ENCODE measurements at places on chromosomes 1 and 21. TPM values are rescaled to one million over a fixed set of nuclear protein-coding genes. Genes with fewer than 3 reads are reported as not detected.
A peak's percentile ranks its signal among the peaks of the same experiment; 100 is the strongest.

DNA sequence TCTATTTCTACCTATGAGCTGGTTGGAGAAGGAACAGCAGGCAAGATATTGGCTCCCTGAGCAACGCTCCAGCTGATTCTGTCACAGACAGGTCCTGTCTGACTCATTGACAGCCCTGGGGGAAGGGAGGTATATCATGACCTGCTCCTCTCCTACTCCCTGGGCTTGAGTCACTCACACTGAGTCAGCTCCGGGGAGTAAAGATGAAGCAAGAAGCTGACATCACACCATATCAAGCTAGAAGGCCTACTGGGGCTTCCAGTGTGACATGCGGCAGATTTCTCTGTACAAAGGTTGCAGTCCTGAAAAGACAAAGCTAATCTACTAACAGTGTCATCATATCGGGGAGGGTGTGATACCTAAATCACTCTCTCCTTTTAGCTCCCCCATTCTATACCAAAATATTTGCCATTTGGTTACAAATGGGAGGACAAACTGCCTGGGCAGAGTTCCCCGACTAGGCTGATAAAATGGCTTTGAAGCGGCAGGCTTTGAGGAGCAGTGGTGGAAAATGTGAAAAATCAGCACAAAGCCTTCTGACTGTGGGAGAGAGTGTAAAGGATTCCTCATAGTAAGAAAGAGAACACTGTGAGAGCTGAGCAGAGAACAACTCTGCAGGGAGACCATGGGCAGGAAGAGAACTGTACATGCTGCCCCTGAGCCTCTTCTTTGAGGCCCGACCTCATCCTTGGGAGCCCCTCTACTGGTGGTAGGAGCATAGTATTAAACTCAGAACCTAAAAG lies 15.5 kb downstream of the PI4KB start:
- peak; percentile 99 for DNase-seq

DNA sequence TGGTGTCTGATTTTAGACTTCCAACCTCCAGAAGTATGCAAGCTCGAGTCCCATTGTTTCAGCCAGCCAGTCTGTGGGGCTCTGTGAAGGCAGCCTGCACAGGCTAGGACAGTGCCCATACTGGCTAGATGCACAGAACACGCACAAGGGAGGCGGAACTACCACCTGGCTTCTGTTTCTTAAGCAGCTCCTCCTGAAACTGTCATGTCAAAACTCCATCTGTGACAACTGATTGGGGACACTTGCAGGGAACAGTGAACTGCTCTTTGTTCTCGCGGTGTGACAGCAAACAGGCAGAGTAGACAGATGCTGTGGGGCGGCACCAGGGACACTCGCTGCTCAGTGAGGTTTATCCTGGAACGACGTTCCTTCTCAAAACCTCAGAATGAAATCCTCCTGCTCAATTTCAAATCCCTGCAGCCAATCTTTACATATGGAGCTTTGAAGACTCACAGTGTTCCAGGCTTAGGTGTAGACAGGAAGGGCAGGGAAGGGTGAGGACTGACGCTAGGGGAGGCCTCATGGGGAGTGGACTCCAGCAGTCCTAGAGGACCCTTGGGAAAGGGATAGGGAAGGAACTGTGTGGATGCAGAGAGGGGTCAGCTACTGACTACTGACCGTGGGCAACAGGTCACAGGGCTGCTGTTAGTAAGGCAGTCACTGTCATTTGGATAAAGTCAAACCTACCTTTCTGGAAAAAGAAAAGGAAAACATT lies 73.8 kb downstream of the ERG start:
- no peak for DNase-seq

DNA sequence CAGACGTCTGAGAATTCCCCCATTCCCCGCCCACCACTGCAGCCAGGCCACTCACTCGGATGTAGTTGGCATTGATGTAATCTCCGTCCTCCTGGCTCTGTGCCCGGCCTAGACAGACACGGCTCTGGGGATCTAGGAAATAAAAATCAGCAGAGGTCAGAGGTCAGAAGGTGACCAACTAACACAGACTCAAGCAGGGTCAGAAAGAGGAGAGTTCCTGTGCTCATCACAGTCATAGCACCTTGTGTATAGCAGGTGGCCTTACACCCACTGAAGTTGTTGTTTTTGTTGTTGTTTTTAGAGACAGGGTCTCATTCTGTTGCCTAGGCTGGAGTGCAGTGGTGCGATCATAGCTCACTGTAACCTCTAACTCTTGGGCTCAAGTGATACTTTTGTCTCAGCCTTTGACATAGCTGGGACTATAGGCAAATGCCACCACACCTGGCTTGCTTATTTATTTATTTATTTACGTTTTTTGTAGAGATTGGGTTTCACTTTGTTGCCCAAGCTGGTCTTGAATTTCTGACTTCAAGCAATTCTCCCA lies 4.9 kb downstream of the PTPN7 start:
- peak; percentile 76 for DNase-seq

- no peak for DNase-seq
Measured at GRCh38 chr1:189790335-189790734, 687.3 kb downstream of the BRINP3 start.

DNA sequence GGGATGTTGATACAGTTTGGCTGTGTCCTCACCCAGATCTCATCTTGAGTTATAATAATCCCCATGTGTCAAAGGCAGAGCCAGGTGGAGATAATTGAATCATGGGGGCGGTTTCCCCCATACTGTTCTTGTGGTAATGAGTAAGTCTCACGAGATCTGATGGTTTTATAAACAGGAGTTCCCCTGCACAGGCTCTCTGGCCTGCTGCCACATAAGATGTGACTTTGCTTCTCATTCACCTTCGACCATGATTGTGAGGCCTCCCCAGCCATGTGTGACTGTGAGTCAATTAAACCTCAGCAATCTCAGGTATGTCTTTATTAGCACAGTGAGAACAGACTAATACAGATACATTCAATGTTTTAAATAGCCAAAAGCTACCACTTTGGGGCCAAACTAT lies 41.1 kb downstream of the SLC35F3 start:
- peak; percentile 97 for DNase-seq

Gene TLCD4
- total RNA-seq: 9.5 TPM

Gene MYOM3
- 1.5 TPM for total RNA-seq

Gene FCGR3B
- not detected for total RNA-seq

- DNase-seq: no peak
Measured at GRCh38 chr21:40186045-40186444, 318.8 kb downstream of the PCP4 start.

DNA sequence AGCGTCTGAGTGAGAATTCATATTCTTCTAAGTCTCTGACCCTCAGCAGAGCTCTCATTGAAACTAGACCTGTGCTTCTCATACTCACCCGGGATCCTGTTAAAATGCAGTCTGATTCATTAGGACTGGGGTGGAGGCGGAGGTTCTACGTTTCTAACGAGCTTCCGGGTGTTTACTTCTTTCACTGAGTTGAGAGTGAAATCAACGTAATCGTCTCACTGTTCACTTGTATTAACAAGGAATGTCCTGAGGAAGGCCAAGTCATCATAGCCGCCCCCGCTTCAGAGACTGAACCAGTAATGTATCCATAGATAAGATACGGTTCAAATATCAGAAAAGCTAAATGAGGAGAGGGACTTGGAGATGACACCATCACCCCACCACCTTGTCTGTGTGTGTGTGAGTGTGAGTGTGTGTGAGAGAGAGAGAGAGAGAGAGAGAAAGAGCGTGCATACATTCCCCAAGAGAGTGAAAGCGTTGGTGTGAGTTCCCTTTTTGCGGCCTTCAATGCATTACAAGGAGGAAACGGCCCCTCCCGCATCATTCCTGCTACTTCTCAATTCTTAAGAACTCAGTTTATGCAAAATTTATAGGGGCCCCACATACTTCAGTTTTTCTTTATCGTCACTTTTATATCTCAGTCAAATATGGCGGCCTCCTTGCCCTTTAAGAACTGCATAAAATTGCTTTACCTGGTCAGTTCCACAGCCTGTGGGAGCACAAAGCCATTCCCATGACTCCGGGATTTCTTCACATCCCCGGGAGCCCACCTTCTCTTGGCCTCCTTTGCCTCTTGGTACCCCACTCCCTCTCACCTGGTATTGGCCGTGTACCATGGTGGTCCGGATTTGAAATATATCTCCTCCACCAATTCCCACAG lies 19.8 kb downstream of the KMO start:
- no peak for DNase-seq

DNA sequence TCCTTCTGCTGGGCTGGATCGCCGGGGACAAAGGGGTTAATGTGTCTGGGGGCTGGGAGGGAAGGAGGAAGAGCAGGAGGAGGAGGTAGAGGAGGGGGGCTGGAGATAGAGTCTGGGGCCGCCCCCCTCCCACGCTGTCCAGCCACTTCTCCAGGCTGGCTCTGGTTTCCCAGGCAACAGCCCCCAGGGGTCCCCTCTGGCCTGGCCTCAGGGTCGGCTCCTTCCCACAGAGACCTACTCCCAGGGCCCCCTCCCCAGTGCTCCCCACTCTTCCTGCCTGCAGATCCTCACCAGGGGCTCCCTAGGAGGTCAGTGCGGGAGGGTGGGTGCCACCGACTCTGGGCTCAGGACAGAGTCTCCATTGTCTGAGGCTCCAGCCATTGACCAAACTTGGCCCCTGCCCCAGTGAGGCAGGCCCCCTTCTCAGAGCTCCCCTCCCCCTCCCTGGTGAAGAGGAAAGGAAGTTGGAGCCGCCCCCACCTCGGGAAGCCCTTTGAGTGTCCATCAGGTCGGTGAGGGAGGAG lies 34.1 kb downstream of the ARHGEF10L start:
- DNase-seq: no peak

GRCh38 chr1:38039331-38040088 lies 7.1 kb downstream of the POU3F1 start:
- no peak for DNase-seq

DNA sequence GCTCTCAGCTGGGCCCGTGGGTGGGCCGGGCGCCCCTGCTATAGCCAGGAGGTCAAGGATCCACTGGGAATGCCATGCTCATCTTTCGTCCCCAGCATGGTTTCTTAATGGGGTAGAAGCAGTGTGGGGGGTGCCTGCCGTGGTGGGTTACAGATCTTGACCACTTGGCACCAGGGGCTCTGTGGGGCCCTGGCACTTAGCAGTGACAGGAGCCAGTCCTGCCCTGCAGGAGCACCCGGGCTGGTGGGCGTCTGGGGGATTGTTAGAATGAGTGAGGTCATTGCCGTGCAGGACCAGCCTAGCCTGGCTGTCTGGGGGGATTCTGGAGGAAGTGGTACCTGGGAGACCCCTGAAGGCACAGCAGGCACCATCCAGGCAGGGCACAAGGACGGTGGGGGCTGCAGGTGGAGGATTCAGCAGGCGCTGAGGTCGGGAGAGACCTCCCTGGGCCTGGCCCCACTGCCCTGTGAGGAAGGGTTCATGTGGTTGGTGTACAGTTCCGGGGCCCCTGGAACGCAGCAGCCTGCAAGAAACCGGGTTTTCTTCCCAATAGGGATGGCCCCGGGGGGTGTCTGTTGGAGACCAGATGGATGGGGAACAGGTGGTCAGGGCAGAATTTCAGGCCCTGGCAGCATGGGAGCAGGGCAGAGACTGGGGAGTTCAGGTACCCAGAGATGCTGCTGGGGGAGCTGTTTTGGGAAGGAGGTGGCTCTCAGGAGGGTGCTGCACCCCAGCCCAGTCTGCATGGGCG lies 4.8 kb downstream of the AIRE start:
- DNase-seq: no peak

All from renal cortical epithelial cell (primary cell).